ENCODE measurements at places on chromosomes 11 and 22. TPM values are rescaled to one million over a fixed set of nuclear protein-coding genes. Genes with fewer than 3 reads are reported as not detected.

PDGFB gene
- 1.1 TPM for total RNA-seq

PARVG gene
- not detected for total RNA-seq

NFAM1 gene
- total RNA-seq: not detected

SYCE3 gene
- 0.79 TPM for total RNA-seq

RNF215 gene
- total RNA-seq: 15.5 TPM

GGTLC3 gene
- not detected for total RNA-seq

TMEM225 gene
- total RNA-seq: not detected

NOX4 gene
- total RNA-seq: not detected

DEUP1 gene
- total RNA-seq: under 0.01 TPM

DNA sequence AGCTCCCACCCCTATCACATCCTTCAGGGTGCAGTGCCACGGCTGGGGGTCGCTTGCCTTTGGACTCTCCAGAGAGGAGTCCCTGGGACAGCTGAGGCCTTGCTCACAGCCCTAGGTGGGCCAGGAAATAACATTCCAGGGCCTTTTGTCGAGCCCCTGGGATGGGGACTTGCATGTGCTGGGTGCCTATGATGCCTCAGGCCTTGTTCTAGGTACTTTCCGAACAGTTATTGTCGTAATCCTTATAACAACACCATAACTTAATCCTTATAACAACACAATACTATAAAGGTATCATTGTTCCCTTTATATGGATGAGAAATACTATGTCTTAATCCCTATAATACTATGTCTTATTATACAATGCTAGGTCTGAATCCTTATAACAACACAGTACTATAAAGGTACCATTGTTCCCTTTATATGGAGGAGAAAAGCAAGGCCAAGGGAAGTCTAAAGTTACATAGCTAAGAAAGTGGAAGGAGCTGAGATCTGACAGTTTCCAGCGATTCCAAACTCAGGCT is 236.5 kb downstream of the ST3GAL4 start:
- DNase-seq: no peak

GRCh38 chr11:2934611-2935239 is 5.5 kb upstream of the PHLDA2 start:
- no peak for DNase-seq

DNA sequence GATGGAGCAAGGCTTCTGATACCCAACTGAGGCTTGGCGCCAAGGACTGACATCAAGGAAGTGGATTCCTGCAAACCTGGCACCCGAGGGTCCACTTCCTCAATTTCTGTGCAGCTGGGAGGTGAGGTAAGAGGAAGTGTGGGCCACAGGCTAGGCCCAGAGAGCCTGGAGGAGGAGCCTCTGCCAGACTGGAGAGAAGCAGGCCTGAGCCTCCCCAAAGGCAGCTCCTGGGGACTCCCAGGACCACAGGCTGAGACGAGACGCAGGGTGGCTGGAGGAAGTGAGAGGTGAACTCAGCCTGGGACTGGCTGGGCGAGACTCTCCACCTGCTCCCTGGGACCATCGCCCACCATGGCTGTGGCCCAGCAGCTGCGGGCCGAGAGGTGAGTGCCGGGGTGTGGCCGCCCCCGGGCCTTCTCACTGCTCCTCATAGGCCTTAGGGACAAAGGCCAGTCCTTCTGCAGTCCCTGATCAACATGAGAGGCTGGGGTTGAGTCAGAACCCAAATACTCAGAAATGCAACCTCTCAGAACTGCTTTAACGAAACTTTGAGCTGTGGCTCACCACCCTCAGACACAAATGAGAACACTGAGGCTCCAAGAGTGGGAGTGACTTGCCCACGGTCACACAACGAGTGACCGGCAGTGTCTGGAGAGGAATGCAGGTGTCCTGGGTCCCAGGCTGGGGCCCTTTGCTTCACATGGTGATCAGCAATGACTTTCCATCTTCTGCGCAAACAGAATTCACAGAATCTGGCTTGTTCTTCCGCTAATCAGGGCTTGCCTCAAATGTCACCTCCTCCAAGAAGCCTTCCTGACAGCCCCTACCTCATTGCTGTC is at the start of gene NCF4:
Gene NCF4 (plus strand): TSS at position 186 of the 839 bp plus-strand sequence. CDS start 166 bp downstream, at position 352.
- no peak for DNase-seq

DNA sequence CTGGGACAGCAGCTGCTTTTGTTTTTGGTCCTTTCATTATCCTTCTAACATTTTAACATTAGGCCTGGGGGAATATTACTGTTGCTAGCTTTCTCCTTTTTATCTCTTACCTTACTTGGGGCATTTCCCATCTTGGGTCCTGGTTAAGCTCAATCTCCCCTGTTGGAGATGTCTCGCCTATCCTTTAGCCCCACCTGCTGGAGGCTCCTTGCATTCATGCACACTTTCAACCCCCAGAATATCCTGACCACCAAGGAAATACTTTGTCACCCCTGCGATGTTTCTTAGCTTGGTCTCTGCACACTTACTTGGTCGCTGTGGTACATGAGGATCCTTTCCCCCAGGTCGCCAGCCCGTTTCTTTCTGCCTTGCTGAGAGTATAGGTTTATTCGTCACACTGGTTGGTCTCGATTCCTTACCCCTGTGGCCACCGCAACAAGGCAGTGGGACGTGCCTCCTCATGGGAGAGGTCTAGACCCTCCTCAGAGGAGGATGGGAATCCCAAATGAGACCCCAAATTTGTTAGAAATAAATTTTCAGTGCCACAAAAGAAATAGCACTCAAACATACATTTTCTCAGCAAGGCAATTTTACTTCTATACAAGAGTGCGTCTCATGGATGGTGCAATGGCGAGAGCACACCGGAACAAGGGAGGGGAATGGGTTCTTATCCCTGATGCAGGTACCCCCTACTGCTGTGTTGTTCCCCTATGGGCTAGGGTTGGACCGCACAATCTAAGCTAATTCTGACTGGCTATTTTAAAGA is 5.4 kb upstream of the TXN2 start:
- peak; percentile 44 for DNase-seq

GRCh38 chr11:124098141-124098540 is 17.1 kb upstream of the VWA5A start:
- DNase-seq: no peak

- no peak for DNase-seq
These were observed 588 bp upstream of the FAT3 start for GRCh38 chr11:92224054-92224406.

- DNase-seq: peak; percentile 32
These were observed 59.2 kb upstream of the ATXN10 start for GRCh38 chr22:45612451-45612901.

DNA sequence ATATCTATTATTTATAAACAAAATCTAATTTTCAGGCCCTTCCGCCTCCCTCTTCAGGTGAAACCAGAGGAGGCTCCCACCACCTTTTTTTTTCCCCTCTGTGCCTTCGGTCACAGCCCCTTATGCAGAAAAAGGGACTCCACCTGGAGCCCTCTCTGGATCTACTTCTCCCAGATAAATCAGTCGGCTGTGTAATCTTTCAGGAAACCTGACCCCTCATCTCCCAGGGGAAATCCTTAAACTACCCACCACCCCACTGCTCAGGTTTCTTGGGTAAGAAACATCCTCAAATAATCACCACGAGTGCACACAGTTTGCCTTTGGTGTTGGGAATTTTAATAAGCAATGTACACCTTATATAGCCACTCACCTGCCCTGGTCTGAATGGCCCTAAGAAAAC is 104.2 kb downstream of the NAV2 start:
- DNase-seq: no peak

DNA sequence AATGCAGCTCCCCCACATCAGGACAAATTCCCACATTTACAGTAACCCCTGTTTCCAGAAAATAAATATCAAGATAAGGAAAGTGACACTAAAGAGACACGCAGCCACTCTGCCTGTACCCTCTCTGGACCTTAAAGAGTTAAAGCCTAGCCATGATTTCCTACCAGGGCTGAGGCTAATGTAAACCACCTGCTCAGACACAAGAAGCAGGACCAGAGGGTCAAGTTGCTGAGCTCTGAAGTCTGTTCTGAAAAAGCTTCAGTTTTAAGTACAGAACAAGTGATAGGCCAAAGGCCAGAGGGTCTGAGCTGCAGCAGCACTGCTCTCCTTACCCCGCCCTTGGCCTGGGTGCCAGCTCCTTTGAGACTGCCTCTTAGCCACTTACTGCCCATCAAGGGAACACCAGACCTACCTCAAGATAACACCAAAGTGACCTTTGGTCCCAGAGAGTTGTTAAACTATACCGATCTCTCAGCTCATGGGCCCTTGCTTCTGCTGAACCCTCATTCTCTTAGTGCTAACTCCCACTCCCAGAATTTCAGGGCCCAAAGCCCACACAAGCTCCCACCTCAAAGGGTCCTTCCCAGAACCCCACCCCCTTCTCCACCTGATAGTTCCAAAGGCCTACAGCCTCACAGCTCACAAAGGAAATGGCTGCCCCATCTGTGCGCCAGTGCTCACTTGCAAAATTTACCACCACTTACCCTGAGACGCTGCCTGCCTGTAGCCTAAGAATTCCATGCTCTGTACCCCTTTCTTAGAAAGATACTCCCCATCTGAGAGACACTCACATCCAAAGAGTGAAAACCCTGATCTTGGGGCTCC is 40.5 kb downstream of the IL18BP start:
- DNase-seq: no peak
